ENCODE measurements at places on chromosomes 13 and 19.
A peak's percentile ranks its signal among the peaks of the same experiment; 100 is the strongest.

GRCh38 chr13:40379794-40380578 lies 286.5 kb downstream of the FOXO1 start:
- no peak for DNase-seq

DNA sequence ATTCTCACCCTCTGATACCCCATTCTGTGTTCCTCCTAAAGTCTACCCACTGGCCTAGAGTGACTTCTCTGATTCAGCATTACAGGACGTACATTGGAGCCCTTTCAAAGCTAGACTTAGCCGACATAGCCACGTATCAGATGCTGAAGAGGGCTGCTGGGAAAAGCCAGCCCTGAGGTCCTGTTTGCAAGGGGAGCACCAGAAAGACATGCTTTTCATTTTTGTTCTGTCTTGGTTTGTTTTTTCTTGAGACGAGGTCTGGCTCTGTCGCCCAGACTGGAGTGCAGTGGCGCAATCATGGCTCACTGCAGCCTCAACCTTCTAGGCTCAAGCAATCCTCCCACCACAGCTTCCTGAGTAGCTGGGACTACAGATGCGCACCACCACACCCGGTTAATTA lies 6.3 kb upstream of the ZSWIM4 start:
- peak; percentile 54 for DNase-seq

DNA sequence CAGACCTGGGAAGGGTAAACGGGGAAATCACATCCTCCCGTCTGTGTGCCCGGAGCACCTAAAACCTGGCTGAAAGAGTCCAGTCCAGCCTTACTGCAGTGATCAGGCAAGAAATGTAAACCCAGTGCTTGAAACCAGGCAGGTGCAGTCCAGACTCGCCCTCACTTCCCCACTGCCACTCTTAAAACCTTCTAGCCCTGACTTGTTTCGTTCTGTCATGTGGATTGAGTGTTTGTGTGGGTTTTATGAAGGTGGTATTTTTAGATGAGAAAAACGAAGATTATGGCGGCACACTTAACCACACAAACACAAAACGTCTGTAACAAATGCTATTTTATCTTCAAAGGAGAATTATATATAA lies 839 bp upstream of the CKAP2 start:
- peak; percentile 13 for DNase-seq

DNA sequence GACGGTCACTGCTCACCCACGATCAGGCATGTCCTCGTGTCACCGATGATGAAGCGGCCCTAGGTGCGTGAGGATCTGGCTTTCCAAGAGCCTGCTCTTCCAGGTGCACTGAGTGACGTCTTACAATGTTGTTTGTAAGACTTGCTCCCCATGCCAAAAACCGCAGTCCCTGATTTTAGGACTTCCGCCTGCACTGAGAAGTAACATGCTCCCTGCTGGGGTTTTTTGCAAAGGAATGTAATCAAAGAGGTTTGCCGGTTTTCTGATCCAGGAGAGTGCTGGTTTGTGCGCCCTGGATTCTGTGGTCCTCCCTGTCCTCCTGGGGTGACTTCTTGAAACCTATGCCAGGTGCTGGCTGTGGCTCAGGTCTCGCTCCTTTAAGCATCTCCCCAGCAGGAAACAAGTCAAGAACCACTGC lies 38.8 kb downstream of the MYO9B start:
- no peak for DNase-seq

DNA sequence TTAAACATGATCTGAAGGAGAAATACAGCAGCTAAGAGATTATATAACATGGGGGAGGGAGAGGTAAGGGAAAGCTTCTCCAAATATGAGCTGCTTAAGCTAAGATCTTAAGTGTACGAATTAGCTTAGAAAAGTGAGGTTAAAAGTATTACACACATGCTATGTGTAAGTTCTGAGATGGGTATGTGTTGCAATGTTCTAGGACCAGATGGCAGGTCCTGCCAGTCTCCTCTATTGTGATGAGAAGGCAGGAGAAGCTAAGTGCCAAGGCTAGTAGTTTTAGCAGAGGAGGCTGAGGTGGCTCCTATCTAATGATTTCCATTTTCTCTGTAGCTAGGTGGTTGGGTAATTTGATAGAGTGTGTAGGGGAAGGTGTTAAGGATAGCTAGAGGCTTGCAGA lies 57.6 kb downstream of the MICU2 start:
- no peak for DNase-seq
